Stimulated activated CD4-positive, alpha-beta T cell treated with anti-CD3 and anti-CD28 coated beads, TNF-alpha, amount 100 ng/mL, for 1 hour (primary cell): ENCODE measurements at places on chromosomes 5 and 9.

DNA sequence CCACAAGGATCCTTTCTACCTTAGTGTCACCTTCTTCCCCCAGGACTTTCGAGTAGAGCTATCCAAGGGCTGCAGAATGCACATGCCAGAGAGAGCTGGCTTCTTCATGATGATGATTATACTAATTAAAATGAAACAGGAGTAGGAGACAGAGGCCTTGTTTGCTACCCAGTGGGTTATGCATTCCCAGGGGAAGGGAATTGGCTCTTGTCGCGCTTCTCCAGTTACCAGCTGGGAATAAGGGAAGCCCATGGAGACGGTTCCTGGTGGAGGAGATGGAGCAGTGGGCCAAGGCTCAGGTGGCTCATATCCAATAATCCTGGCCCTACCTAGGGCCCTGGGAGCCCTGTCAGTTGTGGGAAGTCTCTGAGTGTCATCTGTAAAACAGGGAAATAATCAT, 65.1 kb downstream of the WWC1 start:
- DNase-seq = no peak

GRCh38 chr5:158212237-158212636, 353.3 kb upstream of the CLINT1 start:
- DNase-seq = no peak

DNA sequence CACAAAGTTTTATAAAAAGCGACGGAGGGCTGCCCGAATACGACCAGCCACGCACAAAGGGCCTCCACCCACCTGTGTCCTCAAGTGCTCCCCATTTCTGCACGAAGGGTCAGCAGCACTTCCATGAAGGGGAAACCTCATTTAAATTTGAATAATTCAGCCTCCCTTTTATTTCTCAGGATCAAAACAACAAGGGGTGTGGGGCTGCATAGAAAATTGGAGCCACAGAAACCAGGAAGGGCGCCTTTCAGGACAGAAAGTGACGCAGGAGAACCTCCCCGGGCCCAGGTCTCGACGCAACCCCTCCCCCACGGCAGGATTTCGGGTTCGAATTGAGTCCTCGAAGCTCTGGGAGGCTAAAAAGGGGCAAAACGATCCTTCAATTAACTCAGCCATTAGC, 2.1 kb downstream of the NRARP start:
- no peak for DNase-seq

DNA sequence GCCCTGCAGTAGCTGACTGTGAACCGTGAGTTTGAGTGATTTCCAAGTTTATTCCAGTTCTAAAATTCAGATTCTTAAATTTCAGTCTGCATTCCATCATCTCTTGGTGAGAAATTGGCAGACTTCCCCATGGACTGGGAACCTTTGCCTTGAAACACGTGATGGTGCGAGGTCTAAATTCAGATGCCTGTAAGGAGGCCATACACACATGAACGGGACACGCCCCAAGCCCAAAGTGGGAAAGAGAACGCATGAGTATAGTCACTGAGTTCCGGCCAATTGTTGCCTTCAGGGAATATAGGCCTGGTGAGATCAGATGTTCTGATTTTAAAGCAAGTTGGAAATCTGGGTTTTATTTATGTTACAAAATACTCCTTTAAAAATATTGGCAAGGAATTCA, 1084.4 kb upstream of the WWC1 start:
- no peak for DNase-seq

- no peak for DNase-seq
Observed at GRCh38 chr5:116671211-116671736, 96.7 kb upstream of the SEMA6A start.

GRCh38 chr5:139848508-139849100, 53.0 kb downstream of the PSD2 start:
- no peak for DNase-seq

GRCh38 chr5:131635684-131636572, 899 bp upstream of the RAPGEF6 start:
- no peak for DNase-seq

- peak; percentile 8 for DNase-seq
Observed at GRCh38 chr9:97740848-97741821, 44.0 kb upstream of the XPA start.
